Type B pancreatic cell (in vitro differentiated cells): ENCODE measurements at places on chromosomes 16 and 17. TPM values are rescaled to one million over a fixed set of nuclear protein-coding genes. Genes with fewer than 3 reads are reported as not detected.

DNA sequence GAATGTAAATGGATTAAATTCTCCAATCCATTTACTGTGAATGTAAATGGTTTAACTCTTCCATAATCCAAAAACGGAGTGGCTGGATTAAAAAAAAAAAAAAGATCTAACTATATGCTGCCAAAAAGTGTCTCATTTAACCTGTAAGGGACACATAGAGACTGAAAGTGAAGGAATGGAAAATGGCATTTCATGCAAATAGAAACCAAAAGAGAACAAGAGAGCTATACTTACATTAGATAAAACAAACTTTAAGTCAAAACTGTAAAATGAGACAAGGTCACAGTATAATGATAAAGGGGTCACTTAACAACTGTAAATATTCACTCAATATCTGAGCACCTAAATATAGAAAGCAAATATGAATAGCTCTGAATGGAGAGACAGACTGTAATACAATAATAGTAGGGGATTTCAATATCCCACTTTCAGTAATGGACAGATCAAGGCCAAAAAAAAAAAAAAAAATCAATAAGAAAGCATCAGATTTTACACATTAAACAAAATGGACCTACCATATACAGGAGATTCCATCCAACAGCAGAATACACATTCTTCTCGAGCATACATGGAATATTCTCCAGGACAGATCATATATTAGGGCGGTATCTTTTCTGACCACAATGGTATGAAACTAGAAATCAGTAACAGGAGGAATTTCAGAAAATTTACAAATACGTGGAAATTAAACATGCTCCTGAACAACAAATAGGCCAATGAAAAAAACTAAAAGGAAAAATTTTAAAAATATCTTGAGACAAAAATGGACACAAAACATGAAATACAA lies 36.4 kb downstream of the CDR2 start:
- DNase-seq = no peak
- no peaks in the 10 kb centered on the region for H3K27me3 ChIP-seq
- no peaks in the 10 kb centered on the region for H3K4me1 ChIP-seq
- H3K27ac ChIP-seq = no peak overlapping the region
- peaks cover 53% of the 10 kb centered on the region for H3K36me3 ChIP-seq
- H3K4me3 ChIP-seq = no peak overlapping the region

DNA sequence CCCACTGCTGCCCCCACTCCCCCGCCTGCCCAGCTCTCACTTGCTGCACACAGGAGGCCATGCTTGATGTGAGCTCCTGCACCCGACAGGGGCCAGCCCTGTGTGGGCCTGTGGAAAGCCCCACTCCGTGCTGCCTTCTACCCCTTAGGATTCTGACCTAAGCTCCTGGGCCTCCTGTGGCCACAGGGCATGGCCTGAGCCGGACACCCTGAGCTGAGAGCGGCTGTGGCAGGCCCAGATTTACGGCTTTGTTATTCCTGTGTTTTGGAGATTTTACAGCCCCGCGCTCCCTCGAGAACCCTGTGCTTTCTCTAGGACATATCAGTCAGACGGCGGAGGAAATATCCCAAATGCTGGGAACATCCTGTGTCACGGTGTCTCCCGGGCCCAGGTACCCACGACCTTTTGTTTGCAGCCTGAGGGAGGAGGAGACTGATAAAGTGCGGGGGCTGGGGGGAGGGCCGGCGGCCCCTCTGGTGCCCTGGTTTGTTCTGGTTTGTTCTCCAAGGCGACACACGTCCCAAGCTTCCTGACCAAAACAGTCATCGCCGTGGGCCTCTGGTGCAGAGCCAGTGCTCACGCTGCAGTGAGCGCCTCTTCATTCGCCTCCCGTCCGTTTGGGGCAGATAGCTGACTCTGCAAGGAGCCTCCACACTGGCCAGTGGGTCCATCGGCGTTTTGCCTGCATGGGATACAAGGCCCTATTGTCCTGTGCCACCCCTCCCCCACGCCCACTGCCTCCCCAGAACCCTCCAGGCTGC lies 363.4 kb downstream of the C16orf95 start:
- H3K4me1 ChIP-seq = peaks cover 12% of the 10 kb centered on the region
- DNase-seq = peak; percentile 70
- peaks cover 19% of the 10 kb centered on the region for H3K27me3 ChIP-seq
- no peaks in the 10 kb centered on the region for H3K36me3 ChIP-seq
- H3K27ac ChIP-seq = no peak overlapping the region

- no peak overlapping the region for H3K27ac ChIP-seq
- H3K4me1 ChIP-seq = peaks cover 25% of the 10 kb centered on the region
- H3K27me3 ChIP-seq = peaks cover 26% of the 10 kb centered on the region
- no peaks in the 10 kb centered on the region for H3K36me3 ChIP-seq
Measured at GRCh38 chr17:79826841-79827578, 12.2 kb downstream of the CBX4 start.

DNA sequence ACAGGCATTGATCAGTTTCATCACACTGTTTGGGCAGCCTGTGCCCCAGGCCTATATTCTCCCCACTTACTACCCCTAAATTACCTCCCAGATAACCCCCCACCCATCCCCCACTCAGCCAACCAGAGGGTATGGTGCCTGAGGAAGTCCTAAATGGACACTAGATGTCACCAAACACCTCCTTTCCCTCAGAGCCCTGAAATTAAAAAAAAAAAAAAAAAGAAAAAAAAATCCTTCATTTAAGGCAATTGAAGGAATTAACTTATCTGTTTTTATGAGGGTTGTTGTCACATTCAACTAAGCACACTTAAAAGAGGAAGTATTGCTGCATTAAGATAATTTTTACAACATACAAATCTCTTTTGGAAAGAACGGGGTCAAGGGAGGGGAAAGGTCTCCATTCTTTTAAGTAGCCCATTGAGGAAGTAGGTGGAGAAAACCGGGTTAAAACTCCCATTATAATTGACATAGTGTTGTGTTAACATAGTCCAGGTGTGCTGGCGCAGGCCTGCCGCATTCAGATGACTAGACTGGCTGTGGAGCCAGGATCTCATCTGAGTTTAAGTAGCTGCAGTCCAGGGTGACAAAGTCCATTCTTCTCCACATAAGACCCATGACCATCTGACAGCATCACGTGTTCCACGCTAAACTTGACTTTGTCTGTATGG lies 46.3 kb downstream of the SNX11 start:
- H3K4me3 ChIP-seq = peak overlapping the region; percentile 32
- peaks cover 29% of the 10 kb centered on the region for H3K4me1 ChIP-seq
- no peaks in the 10 kb centered on the region for H3K36me3 ChIP-seq
- peaks cover 64% of the 10 kb centered on the region for H3K27me3 ChIP-seq
- no peak for DNase-seq
- no peak overlapping the region for H3K27ac ChIP-seq

CRHR1 gene
- 0.17 and 0.43 TPM in 2 replicates for total RNA-seq
